ENCODE measurements at places on chromosomes 7 and 10.

DNA sequence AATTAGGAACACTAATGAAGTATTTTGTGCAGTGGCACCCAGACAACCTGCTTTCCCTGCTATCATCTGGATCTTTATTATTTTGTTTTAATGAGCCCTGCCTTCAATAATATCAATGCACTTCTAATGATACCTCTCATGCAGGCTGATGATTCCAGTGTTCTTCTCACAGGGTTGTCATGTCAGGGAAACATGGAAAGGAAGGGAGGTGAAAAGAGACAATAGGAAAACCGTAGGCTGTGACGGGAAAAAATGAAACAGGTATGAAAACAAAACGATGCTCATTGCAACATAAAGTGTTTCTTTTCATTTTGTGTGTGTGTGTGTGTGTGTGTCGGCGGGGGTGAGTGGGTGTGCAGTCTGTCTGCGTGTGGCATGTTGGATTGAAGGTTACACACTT is 102.6 kb upstream of the CTBP2 start:
- DNase-seq, result no peak

- DNase-seq, result peak; percentile 63
Measured at GRCh38 chr10:60914690-60915141, 29.3 kb downstream of the RHOBTB1 start.

GRCh38 chr7:131188367-131189339 is 139.0 kb upstream of the MKLN1 start:
- DNase-seq, result no peak

DNA sequence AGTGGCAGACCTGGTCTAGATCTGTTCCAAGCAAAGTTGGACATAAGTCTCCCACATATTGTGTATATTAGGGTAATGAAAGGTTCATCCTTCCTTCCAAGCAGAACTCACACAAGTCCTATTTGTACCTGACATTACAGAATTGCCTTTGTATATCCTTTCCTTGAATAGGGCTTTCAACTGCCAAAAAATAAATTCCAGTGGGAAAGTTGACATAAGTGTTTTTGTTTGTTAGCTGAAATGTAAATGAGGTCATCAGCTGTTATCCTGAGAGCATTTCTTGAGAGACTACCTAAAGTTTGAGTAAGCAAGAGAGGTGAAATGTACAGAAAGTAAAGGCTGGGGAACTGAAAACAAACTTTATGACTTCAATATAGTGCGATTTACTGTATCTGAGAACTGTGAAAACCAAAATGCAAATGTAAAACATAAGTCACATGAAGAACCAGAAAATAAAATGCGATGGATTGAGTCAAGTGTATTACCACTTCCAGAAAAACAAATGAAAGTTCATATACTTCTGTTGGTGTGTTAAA is 527.3 kb upstream of the SEMA3D start:
- DNase-seq, result no peak

GRCh38 chr7:55464422-55464821 is 99.3 kb downstream of the LANCL2 start:
- no peak for DNase-seq

DNA sequence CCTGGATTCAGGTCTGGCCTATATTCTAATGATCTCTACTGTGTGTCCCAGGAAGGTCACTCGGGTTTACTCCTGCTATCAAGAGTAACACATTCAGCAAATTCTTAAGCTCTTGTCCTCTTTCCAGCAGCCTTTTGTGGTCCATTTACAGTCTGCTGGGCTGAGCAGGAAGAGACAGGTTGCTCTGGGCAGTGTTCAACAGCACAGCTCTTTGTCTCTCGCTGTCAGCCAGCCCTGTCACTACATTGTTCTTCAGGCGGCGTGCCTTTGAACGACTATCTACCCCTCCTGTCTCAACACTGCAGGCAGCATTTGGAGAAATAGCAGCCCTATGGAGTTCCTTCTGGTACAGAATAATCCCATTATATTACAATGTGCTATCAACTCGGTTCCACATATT is 192.2 kb upstream of the TBX20 start:
- DNase-seq, result no peak

- DNase-seq, result no peak
Measured at GRCh38 chr7:90713628-90714027, 117.5 kb downstream of the CDK14 start.

GRCh38 chr10:113788604-113789083 is 37.2 kb downstream of the PLEKHS1 start:
- no peak for DNase-seq

DNA sequence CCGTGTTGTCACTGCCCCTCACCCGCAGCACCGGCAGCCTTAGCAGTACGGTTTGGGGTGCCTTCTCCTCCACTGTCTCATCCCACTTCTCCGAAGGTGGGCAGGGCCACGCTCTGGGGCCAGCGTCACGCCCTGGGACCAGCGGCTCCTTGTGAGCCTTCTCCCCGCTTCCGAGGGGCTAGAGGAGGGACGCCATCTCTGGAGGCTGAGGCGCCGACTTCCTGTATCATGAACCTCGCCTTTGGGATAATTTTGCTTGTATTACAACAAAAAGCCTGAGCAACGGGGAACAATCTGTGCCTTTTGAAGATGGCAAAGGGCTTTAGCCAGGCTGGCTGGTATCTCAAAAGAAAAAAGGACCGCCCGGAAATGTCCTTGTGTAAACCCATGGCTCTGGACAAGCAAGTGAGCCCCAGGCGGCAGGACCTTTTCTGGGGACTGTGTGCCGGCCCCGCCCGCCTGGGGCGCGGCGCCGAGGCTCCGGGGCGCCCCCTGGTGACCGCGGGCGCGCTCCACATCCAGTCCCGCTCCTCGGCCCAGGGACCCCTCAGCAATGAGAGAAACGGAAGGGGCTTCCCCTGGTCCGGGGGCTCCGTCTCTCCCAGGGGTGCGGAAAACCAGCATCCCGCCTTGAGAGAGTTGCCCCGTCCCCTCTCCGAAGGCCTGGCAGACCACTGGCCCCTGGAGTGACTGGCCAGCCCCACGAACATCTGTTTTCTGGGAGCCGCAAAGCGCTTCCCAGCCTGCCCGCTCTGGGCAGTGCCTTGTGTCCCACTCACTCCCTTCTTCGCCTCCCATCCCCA is 3.8 kb downstream of the DEPP1 start:
- DNase-seq, result peak; percentile 73
